ENCODE measurements at places on chromosomes 16 and 17.

- no peak for DNase-seq
Measured at GRCh38 chr17:39671651-39672521, 3.6 kb downstream of the PNMT start.

DNA sequence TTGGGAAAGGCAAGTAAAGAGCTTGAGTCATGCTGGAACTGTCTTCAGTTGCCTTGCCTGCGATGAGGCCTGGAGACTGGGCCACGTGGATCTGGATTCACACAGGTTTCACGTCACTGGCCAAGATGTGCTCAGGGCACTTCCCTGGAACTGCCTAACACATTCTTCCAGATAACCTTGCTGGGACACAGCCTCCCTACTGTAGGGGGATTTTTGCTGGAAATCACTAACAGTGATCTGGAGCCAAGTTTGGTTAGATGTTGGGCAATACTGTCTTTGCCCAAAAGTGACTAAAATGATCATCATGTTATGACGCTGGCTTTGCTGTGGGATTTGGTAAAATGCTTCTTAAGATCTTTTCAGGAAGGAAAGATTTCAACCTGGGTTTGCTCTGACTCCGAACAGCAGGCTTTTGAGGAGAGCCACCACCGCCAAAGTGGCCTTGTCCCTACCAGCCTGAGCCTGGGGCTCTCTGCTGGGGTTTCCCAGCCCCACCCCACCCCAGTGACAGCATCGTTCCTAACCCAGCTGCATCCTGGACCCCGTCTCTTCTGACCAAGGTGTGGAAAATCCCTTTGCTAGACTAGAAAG, 14.7 kb downstream of the C1QTNF1 start:
- DNase-seq, result no peak

DNA sequence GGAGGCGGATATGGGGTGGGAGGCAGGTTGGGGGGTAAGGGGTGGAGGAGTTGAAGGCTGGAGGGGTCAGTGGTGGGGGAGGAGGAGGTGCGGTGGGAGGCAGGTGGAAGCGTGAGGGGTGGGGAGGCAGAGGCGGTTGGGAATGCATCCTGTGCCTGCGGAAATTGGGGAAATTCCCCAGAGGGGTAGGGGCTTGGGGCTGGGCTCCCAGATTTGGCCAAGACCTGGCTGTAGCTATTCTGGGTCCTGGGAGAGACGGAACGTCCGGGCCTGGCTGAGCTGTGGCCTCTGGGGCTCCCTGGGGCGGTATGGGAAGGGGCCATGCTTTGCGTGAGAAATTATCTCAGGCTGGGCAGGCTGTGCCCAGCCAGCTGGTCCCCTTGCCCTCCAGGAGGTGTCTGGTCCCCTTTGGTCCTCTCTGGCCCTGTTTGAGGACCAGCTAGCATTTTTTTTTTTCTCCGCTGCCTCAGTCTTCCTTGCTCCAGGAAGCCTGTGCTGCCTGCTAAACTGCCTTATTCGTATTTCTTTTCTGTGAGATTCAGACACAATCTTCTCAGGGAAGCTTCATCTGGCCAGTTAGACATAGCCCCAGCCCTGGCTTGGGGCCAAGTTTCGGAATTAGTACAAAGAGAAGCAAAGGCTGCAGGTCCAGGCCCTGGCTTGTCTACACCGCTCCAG, 7.3 kb upstream of the TRPV2 start:
- peak; percentile 99 for DNase-seq

DNA sequence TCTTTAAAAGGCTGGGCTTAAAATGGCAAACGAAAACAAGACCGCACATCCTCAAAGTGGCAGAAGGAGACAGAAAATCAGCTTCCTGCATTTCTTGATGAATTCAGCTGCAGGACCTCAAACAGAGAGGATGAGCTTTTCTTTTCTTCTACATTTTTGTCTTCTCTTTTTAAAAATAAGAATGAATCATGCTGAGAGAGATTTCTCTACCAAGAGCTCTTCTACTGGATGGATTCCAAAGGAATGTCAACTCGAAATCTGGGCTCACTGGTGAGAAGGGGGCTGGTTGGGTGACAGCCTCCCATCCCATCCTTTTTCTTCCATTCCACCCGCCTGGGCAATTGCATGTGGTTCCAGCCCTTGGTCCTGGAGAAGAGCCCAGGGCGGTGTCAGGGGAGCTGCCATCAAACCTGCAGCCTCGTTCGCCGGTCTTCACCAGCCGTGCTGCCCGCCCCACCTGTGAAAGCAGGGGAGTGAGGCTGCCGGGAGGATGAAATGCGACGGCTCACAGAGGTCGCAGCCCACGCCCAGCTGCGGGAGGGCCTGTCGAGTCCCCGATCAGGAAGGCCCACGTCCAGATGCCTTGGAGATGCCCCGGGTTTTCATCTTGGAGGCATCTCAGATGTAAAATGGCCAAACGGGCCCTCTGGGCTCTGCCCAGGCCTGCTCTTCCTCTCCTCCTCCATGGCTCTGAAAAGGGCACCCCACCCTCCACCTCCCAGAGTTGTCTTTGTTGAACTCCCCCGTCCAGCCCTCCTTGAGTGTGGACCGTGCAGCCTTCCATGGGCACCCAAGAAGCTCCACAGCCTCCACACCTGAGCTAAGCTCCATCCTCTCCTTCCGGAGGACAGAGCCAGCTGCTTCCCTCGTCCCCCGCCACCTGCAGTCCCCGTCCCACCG, 121.9 kb downstream of the FOXL1 start:
- no peak for DNase-seq

DNA sequence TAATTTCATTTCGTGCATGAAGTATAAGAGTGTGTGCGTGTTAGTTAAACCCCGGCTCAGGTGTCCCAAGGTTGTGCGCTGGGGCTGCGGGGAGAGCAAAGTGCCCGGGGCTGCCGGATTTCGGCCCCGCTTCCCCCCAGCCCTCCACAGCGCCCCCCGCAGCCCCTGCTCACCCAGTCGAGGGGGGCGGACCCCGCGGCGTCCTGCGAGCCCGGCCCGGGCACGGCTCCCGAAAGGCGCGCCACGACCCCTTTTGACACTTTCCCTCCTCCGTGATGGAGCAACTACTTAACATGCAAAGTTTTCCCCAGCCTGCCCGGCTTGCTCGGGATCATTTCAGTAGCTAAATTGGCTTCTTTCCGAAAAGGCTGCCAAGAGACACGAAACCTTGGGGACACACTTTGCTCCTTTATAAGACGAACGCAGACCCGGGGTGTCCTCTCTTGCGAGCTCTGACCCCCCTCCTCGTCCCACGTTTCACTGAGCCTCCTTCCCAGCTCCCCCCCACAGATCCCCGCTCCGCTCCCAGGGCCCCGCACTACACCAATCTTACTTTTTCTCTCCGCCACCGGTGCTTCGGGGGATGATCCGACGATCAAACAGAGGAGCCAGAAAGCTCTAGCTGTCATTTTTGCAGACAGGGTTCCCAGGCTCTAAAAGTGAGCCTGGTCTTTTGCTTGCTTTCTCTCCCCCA, 552 bp downstream of the C17orf58 start:
- no peak for DNase-seq

GRCh38 chr17:76208120-76208519, 32.2 kb downstream of the RNF157 start:
- DNase-seq, result no peak

GRCh38 chr16:56312028-56312300, 113.4 kb downstream of the AMFR start:
- DNase-seq, result peak; percentile 87

DNA sequence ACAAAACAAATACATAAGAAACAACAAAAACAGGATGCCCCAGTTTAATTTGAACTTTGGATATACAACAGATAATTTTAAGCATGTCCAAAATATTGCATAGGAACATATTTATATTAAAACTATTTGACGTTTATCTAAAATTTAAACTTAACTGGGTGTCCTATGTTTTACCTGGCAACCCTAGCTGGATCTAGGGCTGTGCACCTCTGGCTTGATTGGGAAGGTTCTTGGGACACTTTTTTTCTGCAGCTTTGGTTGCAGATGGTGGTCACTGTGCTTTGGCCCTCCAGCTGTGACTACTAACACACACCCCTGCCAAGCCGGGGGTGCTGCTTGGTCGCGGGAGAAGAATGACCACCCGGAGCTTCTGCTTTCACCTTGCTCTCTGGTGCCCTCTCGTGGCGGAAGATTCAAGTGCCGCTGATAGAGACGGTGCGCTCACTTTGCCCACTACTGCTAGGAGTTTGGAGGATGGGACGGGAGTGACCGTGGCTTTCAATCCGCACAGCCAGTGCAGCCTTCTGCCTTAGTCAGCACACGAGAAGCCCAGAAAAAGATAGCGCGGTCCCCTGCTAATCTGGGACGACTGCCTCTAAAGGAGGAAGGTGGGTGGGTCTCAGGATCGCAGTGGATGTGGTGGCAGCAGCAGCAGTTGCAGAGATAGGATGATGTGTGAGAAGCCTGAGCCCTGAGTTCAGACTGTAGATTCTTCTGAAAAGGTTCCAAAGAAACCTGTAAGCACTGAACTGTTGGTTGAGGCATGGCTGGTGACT, 6.7 kb downstream of the SPACA3 start:
- DNase-seq, result peak; percentile 5

GRCh38 chr17:21374441-21375161, 1.6 kb upstream of the KCNJ12 start:
- DNase-seq, result no peak

DNA sequence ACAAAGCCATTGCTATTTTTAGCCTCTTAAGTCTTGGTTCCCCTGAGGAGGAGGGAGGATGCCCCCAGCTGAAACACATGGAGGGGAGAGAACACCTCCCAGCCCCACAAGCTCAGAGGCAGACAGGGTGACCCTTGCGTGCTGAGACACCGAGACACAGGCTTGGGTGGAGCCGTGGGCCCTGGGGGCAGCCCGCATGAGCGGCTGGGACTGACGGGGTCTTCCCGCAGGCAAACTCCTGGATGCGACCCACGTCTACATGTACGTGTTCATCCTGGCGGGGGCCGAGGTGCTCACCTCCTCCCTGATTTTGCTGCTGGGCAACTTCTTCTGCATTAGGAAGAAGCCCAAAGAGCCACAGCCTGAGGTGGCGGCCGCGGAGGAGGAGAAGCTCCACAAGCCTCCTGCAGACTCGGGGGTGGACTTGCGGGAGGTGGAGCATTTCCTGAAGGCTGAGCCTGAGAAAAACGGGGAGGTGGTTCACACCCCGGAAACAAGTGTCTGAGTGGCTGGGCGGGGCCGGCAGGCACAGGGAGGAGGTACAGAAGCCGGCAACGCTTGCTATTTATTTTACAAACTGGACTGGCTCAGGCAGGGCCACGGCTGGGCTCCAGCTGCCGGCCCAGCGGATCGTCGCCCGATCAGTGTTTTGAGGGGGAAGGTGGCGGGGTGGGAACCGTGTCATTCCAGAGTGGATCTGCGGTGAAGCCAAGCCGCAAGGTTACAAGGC, 9.8 kb downstream of the SLC16A3 start:
- no peak for DNase-seq

GRCh38 chr17:40862985-40863733, 3.9 kb downstream of the KRT12 start:
- DNase-seq, result no peak

GRCh38 chr17:58352596-58353388, 791 bp upstream of the SUPT4H1 start:
- DNase-seq, result peak; percentile 3

DNA sequence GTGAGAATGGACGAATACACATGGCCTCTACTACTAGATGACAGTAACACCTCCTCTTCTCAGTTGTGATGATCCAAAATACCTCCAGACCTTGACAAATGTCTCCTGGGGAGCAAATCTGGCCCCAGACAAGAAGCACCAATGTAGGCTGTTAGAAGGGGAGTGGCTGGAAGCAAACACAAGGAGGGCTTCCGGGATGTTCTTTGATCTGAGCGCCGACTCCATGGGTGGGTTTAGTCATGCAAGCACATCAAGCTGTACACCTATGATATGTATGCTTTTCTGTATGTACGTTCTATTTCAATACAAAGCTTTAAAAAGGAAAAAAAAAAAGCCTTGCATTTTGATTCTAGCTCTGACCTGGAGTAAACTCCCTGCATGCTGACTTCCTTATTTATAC, 61.4 kb downstream of the ARHGAP17 start:
- no peak for DNase-seq

GRCh38 chr17:31058976-31059375, 35.8 kb upstream of the NF1 start:
- no peak for DNase-seq

- DNase-seq, result no peak
Measured at GRCh38 chr17:39095309-39095686, 56.1 kb downstream of the PLXDC1 start.

DNA sequence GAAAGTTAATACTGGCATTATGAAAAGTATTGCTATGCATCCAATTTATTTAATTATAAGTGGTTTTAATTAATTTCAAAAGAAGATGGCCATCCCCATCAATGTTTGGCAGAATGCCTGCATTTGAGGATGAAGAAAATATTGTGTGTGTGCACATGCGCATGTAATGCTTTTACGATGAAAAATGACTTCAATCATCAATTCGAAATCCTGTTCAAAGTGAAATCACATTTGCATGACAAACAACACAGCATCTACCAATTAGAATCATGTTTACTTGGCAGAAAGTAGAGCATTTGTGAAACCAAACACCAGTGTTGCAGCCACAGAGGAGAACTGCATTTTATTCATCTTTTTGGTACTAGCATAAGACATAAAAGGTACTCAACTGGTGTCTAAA, 191.9 kb upstream of the PIRT start:
- DNase-seq, result no peak

DNA sequence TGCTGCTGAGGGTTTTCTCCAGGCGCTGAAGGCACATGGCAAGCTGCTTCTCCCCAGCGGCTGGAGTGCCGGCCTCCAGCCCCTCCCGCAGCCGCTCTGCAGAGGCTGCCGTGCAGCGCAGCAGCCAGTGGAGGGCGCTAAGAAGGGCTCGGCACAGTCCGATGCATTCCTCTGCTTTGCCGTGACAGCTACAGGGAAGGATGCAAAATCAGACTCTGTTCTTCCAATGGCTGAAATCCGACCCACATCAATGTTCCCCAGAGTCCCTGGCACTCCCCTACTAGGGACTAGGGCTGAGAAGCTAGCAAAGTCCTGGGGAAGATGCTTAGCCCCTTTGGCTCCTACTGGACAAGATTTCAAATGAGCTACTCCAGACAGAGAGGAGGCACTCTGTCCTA, 19.0 kb downstream of the MED24 start:
- no peak for DNase-seq
